Left cardiac atrium (tissue), 4 donors: ENCODE measurements at places on chromosomes 6 and 20.

DNA sequence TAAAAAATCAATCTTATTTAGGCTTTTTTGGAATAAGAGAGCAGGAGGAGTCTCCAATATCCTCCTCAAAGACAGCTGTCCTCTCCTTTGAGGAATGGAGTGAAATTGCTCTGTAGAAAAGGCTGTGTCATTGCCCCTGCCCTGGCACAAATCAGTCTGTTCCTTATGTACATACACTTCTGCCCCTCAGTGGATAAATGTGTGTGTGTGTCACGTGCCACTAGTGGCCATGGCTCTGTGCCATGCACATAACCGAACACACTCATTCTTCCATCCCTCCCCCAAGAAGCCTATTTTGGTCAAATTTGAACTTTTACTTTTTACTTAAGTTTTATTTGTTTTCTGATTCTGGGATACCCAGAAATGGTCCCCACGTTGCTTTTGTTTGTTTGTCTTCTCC is 49.2 kb downstream of the ANKS1A start:
- DNase-seq, result no peak

DNA sequence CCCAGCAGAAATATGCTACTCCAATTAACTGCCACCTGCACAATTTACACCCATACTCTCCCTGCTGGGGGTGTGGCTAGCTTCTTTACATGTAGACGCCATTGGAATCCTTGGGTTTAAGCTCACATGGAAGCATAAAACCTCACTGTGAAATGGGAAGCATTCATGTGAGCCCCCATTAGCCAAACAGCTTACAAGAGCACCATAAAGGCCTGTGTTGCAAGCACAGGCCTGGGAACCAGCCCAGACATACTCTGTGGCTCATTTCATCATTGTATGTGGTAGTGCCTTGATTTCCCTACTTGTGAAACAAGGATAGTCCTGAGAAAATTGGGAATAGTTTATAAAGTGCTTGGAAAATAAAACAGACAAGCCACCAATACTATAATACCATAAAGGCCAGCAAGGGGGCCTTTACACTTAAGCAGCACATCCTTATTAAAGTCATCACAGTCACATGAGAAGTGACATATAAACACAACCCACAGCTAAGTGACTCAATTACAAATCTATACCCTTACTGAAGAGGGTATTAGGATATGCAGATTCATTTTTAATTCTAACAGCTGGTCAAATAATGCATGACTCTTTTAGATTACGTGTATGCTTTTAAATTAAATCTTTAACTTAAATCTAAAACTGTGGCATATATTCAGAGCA is 6.8 kb downstream of the ADNP start:
- no peak for DNase-seq

GRCh38 chr6:39178804-39179203 is 50.5 kb downstream of the KCNK5 start:
- no peak for DNase-seq

DNA sequence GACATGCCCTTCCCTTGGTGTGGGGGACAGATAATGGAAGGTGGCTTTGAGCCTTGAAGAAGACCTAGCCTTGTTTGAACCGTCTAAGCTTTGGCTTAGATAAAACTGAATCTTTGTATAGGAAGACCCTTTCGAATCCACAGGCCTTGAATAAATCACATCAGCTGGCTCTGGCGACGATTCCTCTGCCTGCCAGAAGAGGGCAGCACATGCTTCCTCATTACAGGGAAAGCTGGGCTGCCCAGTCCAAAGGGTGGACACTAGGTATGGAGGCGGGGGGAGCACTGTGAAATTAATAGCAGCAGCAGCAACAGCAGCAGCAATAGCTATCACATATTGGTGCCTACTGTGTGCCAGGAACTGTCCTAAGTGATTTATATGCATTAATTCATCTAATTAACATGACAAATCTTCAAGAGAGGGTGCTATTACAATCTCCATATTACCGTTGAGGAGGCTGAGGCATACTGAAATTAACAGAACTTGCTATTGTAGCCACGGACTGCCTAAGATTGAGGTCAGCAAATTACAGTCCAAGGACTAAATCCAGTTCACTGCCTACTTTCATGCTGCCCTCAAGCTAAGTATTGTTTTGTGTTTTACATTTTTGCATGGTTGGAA is 85.1 kb downstream of the CLIC5 start:
- peak; percentile 73 for DNase-seq
